Right hindlimb (tissue), 1 donor: ENCODE measurements at places on chromosomes 5 and 9.

DNA sequence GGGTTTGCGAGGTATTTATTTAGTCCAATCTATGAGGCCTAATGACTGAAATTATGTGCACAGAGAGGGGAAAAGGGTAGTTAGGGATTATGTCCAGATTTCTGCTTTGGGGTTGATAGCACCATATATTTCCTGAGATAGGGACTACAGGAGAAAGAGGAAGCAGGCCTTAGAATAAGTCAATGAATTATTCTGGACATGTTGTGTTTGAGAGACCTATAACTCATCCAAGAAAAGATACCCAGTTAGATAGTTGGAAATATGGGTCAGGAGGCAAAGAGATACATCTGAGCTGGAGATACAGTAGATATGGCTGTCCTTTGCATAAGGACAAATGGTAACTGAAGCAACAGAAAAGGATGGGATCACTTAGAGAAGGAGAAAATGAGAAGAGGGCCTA lies 53.1 kb downstream of the NR3C1 start:
- DNase-seq: no peak

DNA sequence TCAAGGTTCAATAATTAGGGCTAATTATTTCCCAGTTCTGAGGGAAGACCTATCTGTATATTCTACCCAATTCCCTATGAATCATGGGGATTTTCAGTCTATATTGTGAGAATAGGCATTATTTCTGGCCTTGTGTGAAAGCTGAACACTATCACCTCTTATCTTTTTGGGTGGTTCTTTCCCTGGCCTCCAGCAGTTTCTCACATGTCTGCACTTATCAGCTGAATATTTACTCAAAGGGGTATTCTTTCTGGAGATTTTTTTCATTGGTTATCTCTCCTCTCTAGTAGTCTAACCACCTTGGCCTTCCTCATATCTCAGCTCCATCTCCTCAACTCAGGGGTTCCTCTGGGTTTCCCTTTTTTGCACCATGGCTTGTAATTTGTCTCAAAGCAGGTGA lies 64.9 kb upstream of the LIFR start:
- DNase-seq: no peak

DNA sequence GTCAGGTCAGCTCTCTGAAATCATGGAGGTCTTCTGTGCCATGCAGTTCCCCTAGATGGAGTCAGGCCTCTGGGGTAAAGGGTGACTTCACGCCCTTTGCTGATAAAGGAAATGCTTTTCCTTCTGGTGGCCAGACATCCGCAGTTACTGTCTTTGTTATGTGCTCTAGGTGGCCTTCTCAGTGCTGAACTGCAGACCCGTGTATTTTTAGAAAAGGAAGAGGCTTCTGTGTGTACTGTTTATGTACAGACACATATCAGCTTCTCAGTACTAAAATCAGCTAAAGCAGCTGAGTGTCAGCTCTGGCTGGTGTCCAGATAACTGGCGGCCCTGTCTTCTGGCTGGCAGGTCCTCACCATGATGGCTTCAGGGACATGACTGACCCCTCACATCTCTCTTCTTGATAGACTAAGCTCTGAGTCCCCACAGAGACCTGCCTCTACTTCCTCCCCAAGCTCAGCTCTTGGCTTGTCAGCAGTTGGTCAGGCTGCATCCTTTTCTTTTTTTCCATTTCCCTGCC lies 75.3 kb downstream of the ARHGAP26 start:
- DNase-seq: no peak

DNA sequence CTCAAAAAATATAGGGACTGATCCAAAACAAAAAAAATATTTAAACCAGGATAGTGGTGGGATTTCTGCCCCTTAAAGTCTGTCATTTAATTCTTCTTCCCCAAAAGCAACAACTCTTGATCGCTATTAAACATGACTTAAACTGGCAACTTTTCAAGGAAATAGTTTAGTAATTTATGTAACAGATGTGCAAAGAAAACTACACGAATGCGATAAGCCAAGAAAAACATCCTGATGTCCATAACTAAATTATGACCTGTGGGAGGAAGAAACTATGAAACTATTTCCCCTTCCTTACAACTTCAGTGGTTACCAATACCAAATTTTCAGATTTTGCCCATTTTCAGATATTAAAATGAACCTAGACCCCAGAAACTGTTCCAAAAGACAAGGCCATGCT lies 31.5 kb downstream of the CLINT1 start:
- no peak for DNase-seq

DNA sequence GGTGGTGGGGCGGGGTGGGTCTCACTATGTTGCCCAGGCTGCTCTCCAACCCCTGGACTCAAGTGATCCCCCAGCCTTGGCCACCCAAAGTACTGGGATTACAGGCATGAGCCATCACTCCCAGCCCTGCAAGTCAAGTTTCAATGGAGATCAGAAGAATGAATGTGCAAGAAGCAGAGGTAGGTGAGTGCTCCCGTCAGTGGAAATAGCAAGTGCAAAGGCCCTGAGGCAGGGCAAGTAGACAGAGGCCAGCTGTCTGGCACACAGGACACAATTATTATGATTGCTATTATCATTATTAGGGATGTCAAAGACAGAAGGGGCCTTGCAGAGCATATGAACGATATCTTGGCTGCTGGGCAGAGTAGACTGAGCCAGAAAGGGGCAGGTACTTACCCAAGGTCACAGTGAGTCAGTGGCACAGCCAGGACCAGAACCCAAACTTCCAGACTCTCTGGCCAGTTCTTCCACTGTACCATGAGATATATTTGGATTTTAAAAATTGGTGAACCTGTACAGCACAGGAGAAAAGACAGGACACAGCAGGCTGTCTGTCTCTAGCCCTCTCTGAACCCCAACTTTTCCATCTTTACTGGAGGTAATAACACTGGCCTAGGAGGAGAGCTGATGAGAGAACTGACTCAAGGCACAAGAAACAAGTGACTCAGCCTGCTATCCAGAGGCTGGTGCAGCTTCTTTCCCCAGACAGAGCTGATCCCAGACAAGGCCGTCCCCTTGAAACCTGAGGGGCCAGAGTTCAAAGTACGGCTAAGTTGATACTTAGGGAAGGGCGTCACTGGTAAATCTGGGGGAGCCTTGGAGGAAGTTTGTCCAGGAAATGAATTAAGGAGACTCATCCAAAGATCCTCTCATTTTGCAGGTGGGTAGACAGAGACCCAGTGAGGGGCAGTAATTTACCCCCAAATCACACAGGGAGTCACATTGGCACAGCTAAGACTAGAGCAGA lies 1.4 kb downstream of the HDHD3 start:
- DNase-seq: no peak

GRCh38 chr9:121818841-121819427 lies 167.5 kb downstream of the DAB2IP start:
- DNase-seq: no peak

GRCh38 chr9:2385746-2386145 lies 235.8 kb upstream of the VLDLR start:
- no peak for DNase-seq
